Uterus (tissue), 4 donors: ENCODE measurements at places on chromosomes 13 and 19. TPM values are rescaled to one million over a fixed set of nuclear protein-coding genes. Genes with fewer than 3 reads are reported as not detected.

GRCh38 chr19:10654610-10655456 lies 687 bp downstream of the ILF3 start:
- peaks cover 9% of the 10 kb centered on the region for H3K4me1 ChIP-seq
- DNase-seq: peak; percentile 60
- H3K27me3 ChIP-seq: no peaks in the 10 kb centered on the region
- no peaks in the 10 kb centered on the region for H3K36me3 ChIP-seq

GRCh38 chr13:60078226-60078625 lies 85.5 kb downstream of the DIAPH3 start:
- no peaks in the 10 kb centered on the region for H3K36me3 ChIP-seq
- DNase-seq: no peak
- H3K4me3 ChIP-seq: no peak overlapping the region
- H3K27me3 ChIP-seq: no peaks in the 10 kb centered on the region

DNA sequence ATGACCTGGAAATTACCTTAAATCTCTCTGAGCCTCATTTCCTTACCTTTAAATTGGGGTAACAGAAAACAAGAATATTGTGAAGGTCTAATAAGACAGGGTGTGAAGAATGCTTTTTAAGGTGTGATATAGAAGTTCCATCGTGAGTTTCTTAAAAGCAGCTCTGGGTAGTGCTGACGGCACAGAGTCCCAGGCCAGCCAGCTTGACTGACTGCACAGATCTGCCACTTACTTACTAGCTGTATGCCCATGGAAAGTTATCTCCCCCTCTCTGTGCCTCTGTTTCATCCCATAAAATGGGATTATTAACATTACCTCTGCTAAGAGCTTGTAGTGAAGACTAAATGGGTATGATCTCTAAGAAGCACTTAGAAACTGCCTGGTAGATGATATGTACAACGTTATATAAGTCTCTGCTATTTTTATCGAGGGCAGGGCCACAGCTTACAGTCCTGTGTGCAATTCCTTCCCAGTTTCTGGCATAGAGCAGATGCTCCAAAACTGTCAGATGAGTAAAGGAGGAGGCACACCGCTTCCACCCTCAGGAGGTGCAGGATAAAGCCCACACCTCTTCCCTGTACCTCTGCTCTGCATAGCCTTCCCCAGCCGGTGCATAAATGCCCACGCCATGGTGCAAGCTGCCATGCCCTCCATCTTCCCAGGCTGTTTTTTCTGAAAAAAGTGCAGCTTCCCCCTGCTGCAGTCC lies 99.6 kb downstream of the MBNL2 start:
- no peak for DNase-seq
- H3K36me3 ChIP-seq: no peaks in the 10 kb centered on the region
- H3K27ac ChIP-seq: no peak overlapping the region
- no peaks in the 10 kb centered on the region for H3K4me1 ChIP-seq

The CCNA1 gene
- not detected for total RNA-seq

The ZNF558 gene
- total RNA-seq: 8.2 TPM

The SHC2 gene
- 43.6 TPM for total RNA-seq

DNA sequence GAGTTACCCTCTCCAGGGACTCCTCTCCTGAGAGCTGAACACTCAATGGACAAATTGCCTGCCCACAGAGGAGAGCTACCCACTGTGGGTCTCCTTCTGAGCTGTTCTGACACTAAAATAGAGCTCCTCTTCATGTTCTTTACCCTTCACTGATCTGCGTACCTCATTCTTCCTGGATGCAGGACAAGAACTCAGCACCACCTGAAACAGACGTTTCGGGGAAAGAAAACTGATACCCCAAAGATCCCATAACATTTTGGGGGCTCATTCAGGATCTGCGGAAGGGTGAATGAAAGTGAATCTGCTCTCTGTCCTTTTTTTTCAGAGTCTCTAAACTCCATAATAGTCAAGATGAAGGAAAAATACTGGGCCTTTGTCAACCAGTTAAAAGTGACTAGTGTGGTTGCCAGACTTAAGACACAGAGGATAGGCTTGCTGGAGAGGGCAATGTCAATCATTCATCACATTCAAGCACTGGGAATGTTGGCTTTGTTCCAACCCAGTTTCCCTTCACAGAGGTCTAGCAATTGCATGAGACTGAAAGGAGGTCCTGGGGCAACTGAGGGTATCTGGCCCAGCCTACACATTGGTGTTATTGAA lies 136.7 kb upstream of the SLITRK6 start:
- H3K36me3 ChIP-seq: no peaks in the 10 kb centered on the region
- no peaks in the 10 kb centered on the region for H3K27me3 ChIP-seq
- no peak for DNase-seq

DNA sequence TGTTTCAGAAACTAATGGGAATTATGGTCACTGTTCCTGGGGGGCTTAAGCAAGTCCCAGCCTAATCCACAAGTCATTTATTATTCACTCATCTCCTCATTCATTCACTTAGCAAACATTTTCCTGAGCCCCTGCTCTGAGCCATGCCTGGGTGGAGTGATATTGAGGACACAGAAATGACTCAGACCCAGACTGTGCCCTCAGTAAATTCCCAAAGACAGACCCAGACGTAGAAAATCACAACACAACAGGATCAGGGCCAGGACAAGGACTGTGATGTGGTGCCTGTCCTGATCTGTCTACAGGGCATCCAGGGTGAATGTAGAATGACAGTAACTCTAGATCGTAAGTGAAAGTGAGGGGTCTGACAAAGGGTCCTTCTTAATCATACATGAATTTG lies 7.0 kb upstream of the SPACA6 start:
- no peak overlapping the region for H3K27ac ChIP-seq
- H3K36me3 ChIP-seq: no peaks in the 10 kb centered on the region
- no peaks in the 10 kb centered on the region for H3K27me3 ChIP-seq
- DNase-seq: no peak

The WDR88 gene
- not detected for total RNA-seq

The ANKRD24 gene
- 1.8 TPM for total RNA-seq

DNA sequence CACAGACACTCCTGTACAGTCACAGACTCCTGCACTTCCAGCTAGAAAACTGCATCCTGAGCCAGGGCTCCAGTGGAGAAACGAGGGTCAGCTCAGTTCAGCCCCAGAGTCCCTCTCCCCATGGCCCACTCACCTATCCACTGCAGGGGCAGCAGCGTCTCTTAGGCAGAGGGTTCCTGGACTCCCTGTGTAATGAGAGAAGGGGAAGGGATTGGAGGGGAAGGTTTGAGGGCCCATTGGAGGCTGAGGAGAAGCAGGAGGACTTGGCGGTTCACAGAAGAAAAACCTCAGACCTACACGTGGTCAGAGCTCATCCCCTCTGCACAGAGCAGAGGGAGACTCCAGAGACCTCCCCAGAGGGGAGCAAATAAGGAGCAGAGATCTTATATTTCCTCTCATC lies 9.2 kb upstream of the CEACAM18 start:
- DNase-seq: no peak
- no peaks in the 10 kb centered on the region for H3K4me1 ChIP-seq
- no peak overlapping the region for H3K27ac ChIP-seq
- no peaks in the 10 kb centered on the region for H3K36me3 ChIP-seq
- H3K27me3 ChIP-seq: no peaks in the 10 kb centered on the region
- no peak overlapping the region for H3K4me3 ChIP-seq
